ENCODE measurements at places on chromosomes 12 and 14.

DNA sequence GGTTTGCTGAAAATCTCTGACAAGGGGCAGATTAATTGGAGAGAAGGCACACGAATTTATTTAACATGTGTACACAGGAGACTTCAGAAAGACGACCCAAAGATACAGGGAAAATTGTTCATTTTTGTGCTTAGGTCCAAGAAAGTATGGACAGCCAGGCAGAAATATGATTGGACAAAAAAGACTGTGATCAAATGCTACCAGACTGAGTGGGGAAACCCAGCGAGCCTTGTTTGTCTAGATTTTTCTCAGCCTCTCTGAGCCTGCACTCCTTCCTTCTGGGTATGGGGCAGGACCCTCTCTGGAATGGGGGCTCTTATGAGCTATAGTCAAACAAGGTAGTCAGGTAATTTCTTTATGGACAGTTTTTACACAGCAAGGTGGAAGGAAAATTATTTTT, 10.4 kb upstream of the CIPC start:
- DNase-seq = no peak

- no peak for DNase-seq
These were observed 398.2 kb downstream of the PRKD1 start for GRCh38 chr14:29529418-29529817.

DNA sequence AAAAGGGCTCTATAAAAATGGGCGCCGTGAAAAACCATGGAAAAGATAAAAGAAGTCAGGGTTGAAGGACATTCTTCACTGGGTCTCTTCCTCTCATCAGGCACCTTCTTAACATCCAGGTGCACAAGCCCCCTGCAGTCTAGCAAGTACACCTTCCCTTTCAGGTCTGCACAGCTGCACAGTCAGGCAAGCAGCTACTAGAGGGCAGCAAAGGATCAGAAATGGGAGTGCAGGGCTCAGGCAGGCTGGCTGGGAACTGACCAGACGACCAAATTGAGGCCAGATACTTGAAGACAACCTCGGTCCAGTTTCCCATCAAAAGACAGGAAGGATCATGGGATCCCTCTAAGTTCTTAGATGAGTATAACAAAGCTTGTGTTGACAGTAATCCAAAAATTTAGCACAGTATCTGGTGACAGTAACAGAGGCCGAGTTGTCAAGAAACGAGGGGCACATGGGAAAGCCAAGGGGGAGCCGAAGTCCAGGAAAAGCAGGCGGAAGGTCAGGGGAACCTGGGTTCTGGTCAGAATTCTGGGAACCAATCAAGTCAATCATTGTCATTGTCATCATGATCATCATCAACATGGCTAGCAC, 10.1 kb upstream of the GRIP1 start:
- no peak for DNase-seq

GRCh38 chr14:57089901-57090300, 178.8 kb downstream of the EXOC5 start:
- no peak for DNase-seq

DNA sequence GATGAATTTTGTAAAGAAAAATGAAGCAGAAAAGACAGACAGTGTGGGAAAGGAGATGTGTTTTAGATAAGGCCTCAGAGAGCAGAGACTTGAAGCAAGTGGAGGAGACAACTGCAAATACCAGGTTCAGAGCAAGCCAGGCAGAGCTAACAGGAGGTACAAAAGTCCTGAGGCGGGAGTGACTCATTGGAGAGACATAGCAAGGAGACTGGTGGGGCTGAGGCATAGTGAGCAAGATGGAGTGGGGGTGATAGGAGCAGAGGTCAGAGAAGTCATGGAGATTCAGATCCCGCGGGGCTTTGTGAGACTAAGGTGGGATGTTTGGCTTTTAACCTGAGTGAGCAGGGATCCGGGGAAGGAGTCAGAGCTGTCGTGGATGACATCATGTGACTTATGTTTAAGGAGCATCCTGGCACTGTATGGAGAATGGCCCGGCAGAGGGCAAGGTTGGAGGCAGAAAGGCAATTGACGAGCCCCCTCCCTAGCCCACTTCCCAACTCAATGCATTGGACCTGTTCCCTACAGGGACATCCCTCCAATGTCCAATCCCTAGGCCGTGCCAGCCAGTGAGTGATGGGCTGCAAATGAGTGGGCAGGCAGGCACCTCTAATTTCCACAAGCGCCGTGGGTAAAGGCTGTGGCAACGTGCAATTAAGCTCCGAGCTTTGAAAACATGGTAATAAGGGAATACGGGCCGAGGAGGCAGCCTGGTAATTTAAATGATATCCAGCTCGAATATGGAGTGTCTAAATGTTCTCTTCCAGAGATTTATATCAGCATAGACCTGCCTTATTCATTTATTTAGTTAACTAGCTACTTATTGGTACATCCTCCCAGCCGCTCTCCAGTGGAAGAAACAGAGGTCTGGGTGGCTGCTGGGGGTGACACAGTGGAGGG, 206.8 kb upstream of the LHX5 start:
- no peak for DNase-seq

Measured in non-pigmented ciliary epithelial cell (primary cell).